ENCODE measurements at places on chromosomes 5 and 9. TPM values are rescaled to one million over a fixed set of nuclear protein-coding genes. Genes with fewer than 3 reads are reported as not detected.

The INIP gene
- 25.2 TPM for total RNA-seq

The SLC44A1 gene
- total RNA-seq = 111 TPM

The PSMB7 gene
- 174 TPM for total RNA-seq

The CAMK2A gene
- 5.7 TPM for total RNA-seq

The PDE8B gene
- 12.7 TPM for total RNA-seq

The ACER2 gene
- total RNA-seq = 3.8 TPM

DNA sequence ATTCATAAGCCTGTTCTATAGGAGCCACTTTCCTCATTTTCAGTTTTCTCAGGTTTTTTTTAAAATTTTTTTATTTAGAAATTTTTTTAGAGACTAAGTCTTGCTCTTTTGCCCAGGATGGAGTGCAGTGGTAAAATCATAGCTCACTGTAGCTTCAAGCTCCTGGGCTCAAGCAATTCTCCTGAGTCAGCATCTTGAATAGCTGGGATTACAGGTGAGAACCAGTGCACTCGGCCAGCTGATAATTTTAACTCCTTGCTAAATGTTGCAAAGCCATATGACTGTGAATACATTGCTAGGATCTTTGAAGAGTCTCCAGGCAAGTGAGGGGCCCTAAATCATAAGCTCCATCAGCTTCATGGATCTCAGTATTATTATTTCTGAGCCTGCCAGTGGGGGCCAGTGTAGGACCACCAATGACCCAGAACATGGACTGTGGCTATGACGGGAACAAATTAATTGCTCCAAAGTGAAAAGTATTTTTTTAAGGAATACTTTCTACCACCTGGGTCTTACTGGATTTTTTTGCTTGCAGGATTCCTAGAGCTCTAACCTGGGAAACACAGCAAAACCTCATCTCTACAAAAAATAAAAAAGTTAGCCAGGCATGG, 5.7 kb upstream of the GAPVD1 start:
- DNase-seq = peak; percentile 30
- no peak overlapping the region for H3K27ac ChIP-seq
- H3K4me3 ChIP-seq = no peak overlapping the region
- peaks cover under 1% of the 10 kb centered on the region for H3K4me1 ChIP-seq
- no peaks in the 10 kb centered on the region for H3K27me3 ChIP-seq

DNA sequence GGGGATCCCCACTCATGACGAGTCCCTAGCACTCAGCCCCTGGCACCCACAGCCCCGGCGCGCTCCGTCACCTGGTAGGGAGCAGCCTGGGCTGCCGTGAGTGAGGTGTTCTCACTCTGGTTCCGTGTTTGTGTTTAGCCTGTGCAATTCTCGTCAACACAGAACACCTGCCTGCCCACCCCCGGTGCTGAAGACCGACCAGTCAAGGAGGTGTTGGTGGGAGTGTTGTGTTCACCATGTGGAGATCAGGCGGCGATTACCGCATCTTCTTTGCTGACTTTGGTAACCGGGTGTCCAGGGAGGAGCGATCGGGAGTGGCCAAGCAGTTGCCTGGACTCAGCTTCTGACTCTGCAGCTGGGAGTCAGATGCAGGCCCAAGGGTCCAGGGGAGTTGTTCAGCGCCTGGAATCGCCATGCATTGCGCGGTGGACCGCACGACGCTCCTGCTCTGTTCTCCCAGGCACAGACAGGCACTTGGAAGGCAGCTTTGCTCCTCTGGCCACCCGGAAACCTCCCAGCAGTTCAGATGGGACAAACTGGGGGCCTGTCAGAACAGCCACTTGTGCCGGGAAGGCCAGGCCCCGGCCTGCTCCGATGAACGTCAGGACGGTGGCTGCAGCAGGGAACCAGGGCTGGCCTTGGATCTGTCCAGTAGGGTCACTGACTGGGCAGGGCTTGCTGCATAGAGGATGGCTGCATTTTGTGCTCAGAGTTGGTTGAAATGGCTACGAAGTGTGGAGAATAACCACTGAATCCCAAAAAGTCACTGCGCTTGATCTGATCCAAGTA, 28.2 kb downstream of the EXOC3 start:
- no peak overlapping the region for H3K27ac ChIP-seq
- peaks cover 15% of the 10 kb centered on the region for H3K27me3 ChIP-seq
- H3K4me1 ChIP-seq = peaks cover 41% of the 10 kb centered on the region
- DNase-seq = no peak
- H3K36me3 ChIP-seq = peaks cover 52% of the 10 kb centered on the region

GRCh38 chr5:177548495-177548894, 5.9 kb downstream of the FAM193B start:
- DNase-seq = no peak
- H3K27ac ChIP-seq = no peak overlapping the region
- no peaks in the 10 kb centered on the region for H3K27me3 ChIP-seq
- peaks cover 23% of the 10 kb centered on the region for H3K4me1 ChIP-seq
- no peak overlapping the region for H3K4me3 ChIP-seq

GRCh38 chr5:89444088-89444487, 561.1 kb upstream of the MEF2C start:
- no peaks in the 10 kb centered on the region for H3K36me3 ChIP-seq
- H3K4me3 ChIP-seq = no peak overlapping the region

GRCh38 chr9:87479801-87480201, 17.9 kb upstream of the DAPK1 start:
- H3K27me3 ChIP-seq = no peaks in the 10 kb centered on the region
- no peak overlapping the region for H3K27ac ChIP-seq
- no peak overlapping the region for H3K4me3 ChIP-seq
- H3K4me1 ChIP-seq = no peaks in the 10 kb centered on the region
- no peak for DNase-seq

GRCh38 chr9:121299467-121300282, 31.7 kb downstream of the GSN start:
- H3K36me3 ChIP-seq = peaks cover 20% of the 10 kb centered on the region
- H3K4me1 ChIP-seq = peaks cover 44% of the 10 kb centered on the region
- DNase-seq = peak; percentile 33
- peaks cover 10% of the 10 kb centered on the region for H3K27me3 ChIP-seq
- H3K4me3 ChIP-seq = peak overlapping the region; percentile 45
- H3K27ac ChIP-seq = peak overlapping the region; percentile 84

- H3K4me3 ChIP-seq = no peak overlapping the region
- H3K27ac ChIP-seq = no peak overlapping the region
- no peak for DNase-seq
- no peaks in the 10 kb centered on the region for H3K36me3 ChIP-seq
- H3K4me1 ChIP-seq = peaks cover 2% of the 10 kb centered on the region
- no peaks in the 10 kb centered on the region for H3K27me3 ChIP-seq
Measured at GRCh38 chr5:67695369-67695768, 498.8 kb upstream of the CD180 start.

- no peaks in the 10 kb centered on the region for H3K27me3 ChIP-seq
- H3K36me3 ChIP-seq = no peaks in the 10 kb centered on the region
- H3K27ac ChIP-seq = no peak overlapping the region
- DNase-seq = no peak
Measured at GRCh38 chr5:130795037-130795436, 370.0 kb downstream of the HINT1 start.

- H3K27me3 ChIP-seq = peaks cover 2% of the 10 kb centered on the region
- no peak overlapping the region for H3K4me3 ChIP-seq
- H3K36me3 ChIP-seq = no peaks in the 10 kb centered on the region
- H3K4me1 ChIP-seq = peaks cover 48% of the 10 kb centered on the region
- DNase-seq = no peak
- no peak overlapping the region for H3K27ac ChIP-seq
Measured at GRCh38 chr5:170748951-170749471, 34.5 kb upstream of the GABRP start.

- H3K36me3 ChIP-seq = no peaks in the 10 kb centered on the region
- DNase-seq = no peak
- H3K4me3 ChIP-seq = no peak overlapping the region
Measured at GRCh38 chr5:36938129-36938528, 61.6 kb downstream of the NIPBL start.

DNA sequence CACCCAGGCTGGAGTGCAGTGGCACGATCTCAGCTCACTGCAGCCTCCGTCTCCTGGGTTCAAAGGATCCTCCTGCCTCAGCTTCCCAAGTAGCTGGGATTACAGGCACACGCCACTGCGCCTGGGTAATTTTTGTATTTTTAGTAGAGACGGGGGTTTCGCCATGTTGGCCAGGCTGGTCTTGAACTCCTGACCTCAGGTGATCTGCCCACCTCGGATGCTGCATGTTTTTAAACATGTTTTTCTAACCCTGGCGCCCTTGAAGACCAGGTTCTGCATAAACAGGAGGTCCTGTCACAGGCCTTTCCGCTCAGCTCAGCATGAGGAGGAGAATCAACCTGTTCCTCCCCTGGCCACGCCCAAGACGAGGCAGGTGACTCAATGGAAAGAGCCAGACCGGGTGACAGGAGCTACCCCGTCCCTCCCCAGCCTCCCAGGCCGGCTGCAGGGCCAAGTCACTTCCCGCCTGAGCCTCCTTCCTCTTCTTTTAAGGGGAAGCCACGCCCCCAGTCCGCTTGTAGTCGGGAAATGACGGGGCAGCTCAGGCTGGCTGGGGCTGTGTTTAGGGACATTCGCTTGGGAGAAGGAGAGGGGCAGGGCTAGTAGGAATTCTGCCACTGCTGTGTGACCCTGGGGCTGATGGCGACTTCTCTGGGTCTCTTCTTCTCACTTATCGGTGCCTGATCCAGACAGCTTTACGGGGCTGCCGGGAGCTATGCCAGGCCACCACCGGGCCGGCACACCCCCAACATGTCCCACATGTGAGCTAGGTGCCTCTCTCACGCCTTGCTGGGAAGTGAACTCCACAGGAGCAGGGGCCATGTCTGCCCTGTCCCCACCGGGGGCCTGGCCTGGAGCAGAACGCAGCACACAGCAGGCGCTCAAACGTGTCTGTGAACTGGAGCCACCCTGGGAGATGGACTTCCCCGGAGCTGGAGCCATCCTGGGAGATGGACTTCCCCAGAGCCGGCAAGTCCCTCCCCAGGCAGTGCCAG, 6.1 kb downstream of the NOTCH1 start:
- peak; percentile 71 for DNase-seq
- H3K36me3 ChIP-seq = peaks cover 81% of the 10 kb centered on the region
- peak overlapping the region; percentile 80 for H3K27ac ChIP-seq
- peaks cover 98% of the 10 kb centered on the region for H3K4me1 ChIP-seq

DNA sequence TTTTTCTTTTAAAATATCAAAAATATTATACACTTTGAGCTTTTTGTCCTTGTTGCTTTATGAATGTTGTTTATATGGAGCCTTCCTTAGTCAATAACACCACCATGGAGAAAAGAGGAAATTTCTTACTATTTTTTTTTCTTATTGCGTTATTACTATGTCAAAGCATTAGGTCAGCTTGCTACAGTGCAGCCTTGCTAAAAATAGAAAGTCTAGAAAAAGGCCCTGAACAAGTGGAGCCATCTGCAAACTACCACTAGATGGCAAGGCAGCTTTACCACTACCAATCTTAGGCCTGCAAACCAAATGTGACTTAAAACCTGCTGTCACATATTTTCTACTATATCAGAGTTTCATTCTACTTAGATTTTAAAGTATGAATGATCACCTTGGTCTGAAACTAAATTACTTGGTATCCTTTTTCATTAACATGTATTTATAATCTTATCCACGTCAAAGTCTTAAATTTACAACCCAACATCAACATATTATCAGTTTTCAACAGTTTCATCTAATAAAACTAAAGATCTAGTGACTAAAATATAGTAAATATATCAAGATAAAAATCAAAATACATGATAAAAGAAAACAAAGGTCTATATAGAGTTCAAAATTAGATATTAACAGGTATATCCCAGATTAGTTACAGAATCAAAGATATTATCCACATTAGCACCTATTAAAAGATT, 113.1 kb upstream of the ACOT12 start:
- no peaks in the 10 kb centered on the region for H3K36me3 ChIP-seq
- no peak overlapping the region for H3K4me3 ChIP-seq
- no peaks in the 10 kb centered on the region for H3K4me1 ChIP-seq

GRCh38 chr9:137339045-137339907, 37.2 kb upstream of the NRARP start:
- no peak overlapping the region for H3K27ac ChIP-seq
- no peak for DNase-seq
- no peaks in the 10 kb centered on the region for H3K27me3 ChIP-seq
- no peak overlapping the region for H3K4me3 ChIP-seq

DNA sequence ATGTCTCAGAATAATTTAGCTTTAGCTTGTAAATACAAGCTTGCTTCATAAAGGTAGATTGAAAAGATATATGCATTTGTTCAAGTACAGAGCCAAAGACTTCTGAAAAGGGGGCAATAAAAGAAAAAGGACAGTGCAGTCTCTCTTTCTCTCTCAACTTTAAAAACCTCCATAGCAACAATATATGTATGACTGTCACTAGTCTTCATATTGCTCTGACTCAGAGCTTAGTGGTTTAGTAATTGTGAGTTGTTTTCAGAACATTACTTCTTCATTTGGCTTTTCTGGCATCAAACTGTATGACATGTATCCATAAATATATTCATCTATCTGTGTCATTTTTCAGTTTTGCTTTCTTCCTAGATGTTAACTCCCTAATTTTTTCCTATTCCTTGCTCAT, 194.6 kb upstream of the KIF2A start:
- H3K4me3 ChIP-seq = no peak overlapping the region
- H3K36me3 ChIP-seq = no peaks in the 10 kb centered on the region
- no peak overlapping the region for H3K27ac ChIP-seq

DNA sequence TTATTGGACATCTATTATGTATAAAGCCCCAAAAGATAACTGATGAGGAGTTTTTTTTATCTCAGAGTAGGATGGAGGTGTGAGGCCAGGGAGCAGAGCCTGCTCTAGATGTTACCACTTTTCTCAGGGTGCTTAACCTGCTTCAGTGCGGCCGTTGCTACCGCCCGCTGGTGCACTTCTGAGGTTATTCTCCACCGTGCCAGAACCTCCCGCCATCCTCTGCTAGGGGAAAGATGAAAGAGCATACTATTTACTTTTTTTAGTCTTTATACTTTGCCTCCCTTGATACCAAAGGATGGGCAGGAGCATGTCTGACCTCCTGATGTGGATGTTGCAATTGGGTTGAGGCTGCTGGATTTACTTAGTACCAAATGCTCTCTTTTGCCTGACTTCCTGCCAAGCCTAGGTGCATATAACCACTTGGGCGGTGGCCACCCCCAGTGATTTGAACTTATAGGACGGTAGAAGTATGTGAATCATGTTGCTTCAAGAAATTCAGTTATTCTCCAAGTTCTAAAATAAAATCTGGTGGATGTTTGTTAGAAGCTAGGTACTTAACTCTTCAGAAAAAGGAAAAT, 71.1 kb upstream of the HSPB3 start:
- DNase-seq = no peak
- no peaks in the 10 kb centered on the region for H3K27me3 ChIP-seq
- H3K4me3 ChIP-seq = no peak overlapping the region

DNA sequence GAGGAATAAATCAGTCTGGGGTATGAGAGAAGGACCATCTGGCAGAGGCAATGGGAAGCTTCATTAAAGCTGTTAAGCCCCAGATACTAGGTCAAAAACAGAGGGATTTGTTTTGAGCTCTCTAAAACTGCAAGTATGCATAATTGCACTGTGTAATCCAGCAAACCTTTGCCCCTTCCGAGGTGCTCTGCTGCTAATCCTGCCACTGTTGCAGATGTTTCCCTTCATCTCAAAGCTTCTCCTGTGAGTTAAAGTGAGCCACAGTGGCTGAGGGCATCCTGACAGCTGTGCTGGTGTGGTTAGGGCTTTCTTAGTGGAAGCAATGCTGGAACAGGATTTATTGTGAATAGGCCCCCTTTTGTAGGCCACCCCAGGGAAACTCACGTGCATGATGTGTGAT, 160.3 kb upstream of the TRPC7 start:
- H3K4me3 ChIP-seq = no peak overlapping the region
- H3K36me3 ChIP-seq = no peaks in the 10 kb centered on the region
- H3K27ac ChIP-seq = no peak overlapping the region
- H3K27me3 ChIP-seq = no peaks in the 10 kb centered on the region
- no peaks in the 10 kb centered on the region for H3K4me1 ChIP-seq
- no peak for DNase-seq

- DNase-seq = no peak
- H3K4me1 ChIP-seq = peaks cover 29% of the 10 kb centered on the region
- no peaks in the 10 kb centered on the region for H3K36me3 ChIP-seq
- H3K27ac ChIP-seq = peak overlapping the region; percentile 95
Measured at GRCh38 chr5:55599148-55600050, 64.6 kb upstream of the PLPP1 start.
